ENCODE measurements at places on chromosomes 2 and 18.

- DNase-seq = no peak
Observed at GRCh38 chr2:145728511-145728910, 1208.6 kb upstream of the ZEB2 start.

DNA sequence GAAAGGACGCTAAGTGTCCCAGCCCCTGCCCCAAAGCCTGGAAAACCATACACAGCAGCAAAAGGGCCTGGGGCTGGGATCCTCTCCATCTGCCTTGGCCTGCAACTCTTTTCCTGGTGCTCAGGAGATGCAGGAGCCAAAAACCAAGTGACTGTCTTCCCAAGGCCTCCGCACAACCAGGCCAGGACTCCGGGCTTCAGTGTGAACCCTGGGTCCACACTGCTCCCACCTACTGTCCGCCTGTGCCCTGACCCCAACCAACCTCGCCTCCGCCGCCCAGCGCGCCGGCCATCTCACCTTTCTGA lies 1.1 kb downstream of the FEV start:
- no peak for DNase-seq

DNA sequence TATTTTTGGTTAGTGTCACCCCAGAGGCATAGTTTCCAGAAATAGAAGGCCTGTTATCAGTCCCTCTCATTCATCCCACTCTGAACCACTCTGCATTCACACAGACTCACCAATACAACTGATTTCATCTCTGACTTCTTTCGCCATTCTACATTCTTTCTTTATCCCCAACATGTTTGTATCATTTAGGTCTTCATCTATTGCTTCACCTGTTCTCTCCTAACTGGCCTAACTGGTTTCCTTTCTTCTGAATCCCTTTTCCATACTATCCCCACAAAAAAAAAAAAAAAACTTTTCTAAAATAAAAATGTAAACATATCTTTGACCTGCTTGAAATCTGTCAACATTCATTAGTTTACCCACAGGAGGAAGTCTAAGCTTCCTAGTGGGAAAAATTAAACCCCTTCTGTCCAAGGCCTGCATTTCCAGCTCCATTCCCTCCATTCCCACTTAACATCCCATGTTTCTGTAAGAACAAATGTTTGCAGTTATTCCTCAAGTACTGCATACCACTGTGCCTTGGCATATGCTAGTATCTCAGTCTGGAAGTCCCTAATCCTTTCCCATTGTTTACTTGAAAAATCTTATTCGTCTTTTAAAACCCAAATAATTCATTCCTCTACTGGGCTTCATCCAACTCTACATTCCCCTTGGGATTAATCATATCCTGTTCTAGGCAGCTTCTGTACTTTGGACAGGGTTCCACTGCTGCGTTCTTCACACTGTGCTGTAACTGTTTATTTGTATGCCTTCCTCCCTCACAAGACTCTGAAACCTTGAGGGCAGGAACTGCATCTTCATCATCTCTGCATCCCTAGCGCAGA lies 68.5 kb downstream of the FIGN start:
- DNase-seq = peak; percentile 67

DNA sequence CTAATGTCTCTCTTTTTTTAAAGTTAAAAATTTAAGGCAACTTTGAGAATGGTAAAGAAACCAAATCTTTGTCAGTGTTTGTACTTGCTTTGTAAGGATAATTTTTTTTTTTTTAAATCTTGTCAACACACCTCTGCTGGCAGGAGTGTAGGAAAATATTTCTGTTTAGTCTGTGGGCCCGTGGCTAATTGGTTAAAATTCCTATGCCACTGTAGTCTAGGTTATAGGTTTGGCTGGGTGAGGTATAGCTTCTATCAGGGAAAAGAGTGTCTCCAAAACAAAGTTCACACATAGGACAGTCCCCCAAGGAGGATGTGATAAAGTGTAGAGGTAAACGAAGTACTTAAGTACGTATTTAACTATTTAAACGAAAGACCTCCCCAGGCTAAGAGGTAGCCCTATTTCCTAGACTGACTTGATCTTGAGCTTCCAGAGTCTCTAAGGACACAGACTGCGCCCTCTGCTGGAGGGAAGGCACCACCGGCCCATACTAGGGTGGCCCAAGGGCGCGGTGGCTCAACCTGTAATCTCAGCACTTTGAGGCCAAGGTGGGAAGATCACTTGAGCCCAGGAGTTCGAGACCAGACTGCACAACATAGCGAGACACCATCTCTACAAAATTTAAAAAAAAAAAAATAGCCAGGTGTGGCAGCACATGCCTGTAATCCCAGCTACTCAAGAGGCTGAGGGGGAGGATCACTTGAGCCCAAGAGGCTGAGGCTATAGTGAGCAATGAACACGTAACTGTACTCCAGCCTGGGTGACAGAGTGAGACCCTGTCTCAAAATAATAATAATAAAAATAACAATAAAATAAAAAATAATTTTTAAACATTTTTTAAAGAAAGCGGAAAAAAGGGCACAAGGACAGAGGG lies 8.9 kb downstream of the TEX44 start:
- peak; percentile 66 for DNase-seq

- no peak for DNase-seq
Observed at GRCh38 chr2:219419331-219420197, 1.4 kb downstream of the DES start.

DNA sequence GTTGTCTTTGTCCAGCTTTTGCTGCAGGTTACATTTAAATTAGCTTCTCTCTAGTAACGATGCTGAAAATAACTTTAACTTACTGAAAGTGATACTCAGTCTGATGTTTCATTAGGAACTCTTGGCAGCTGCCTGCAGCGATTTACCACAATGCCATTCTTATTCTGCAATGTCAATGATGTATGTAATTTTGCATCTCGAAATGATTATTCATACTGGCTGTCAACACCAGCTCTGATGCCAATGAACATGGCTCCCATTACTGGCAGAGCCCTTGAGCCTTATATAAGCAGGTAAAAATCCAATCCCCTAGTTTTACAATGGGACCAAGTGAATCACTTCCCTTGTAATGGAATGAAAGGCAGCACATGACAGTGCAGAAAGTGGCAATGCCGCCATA lies 16.3 kb upstream of the MFF start:
- DNase-seq = no peak

- no peak for DNase-seq
Observed at GRCh38 chr18:77851802-77852201, 602.2 kb downstream of the GALR1 start.

GRCh38 chr2:66127061-66127460 lies 307.9 kb upstream of the MEIS1 start:
- DNase-seq = no peak

GRCh38 chr2:45833301-45833967 lies 182.0 kb downstream of the PRKCE start:
- no peak for DNase-seq

- no peak for DNase-seq
Observed at GRCh38 chr2:6855860-6856547, 9.7 kb downstream of the CMPK2 start.

DNA sequence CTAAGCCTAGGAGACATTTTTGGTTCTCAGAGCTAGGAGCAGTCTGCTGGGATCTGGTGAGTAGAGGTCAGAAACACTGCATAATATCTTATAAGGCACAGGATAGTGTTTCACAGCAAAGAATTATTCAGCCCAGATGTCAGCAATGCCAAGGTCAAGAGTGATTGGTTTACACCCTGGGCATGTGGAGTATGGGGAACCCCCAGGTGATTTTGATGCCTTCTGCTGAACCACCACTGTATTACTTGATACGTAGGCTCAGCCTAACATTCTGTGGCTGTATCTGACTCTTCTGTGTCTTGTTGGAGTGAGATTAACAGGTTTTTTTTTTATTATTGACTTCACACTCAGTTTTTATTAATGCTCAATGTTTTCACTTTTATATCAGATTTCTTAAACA lies 6.0 kb downstream of the DDX18 start:
- DNase-seq = no peak

- DNase-seq = peak; percentile 88
Observed at GRCh38 chr18:48002933-48003365, 72.5 kb upstream of the SMAD2 start.

DNA sequence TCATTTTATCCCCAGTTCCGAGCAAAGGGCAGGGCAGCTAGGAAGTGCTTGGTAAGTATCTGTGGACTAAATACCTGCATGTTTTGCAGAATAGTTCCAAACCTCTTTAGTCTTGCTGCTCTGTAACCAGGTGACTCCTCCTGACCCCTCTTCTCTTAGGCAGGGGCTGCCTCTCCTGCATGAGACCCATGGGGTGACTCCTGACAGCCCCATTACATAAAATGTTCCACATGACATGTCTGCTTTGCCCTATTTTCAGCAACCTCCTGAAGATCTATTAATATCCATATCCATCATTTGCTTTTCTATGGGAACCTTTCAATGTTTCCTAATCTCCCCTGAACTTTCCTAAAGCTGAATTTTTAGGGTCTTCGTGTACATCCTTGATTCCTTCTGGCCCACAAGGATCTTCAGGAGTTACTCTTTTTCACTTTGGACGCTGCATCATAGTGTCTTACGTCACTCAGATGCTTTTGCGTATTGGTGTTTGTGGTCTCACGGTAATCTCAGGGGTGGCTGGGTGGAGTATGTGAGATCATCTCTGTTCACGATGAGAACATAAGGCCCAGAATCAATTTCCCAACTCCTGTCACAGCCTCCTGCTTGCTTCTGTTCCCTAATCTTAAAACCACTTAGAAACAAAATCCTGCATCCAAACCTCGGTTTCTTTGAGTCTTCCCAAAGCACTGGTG lies 76.6 kb downstream of the MAPK4 start:
- no peak for DNase-seq

GRCh38 chr2:28452534-28453081 lies 43.3 kb upstream of the PLB1 start:
- peak; percentile 21 for DNase-seq

All from HFFc6 (cell line).